Naive thymus-derived CD8-positive, alpha-beta T cell (primary cell): ENCODE measurements at places on chromosomes 2 and 18. TPM values are rescaled to one million over a fixed set of nuclear protein-coding genes. Genes with fewer than 3 reads are reported as not detected.
A peak's percentile ranks its signal among the peaks of the same experiment; 100 is the strongest.

IHH gene
- not detected for total RNA-seq

ITPRID2 gene
- total RNA-seq: 58.4 TPM

- no peak for DNase-seq
Observed at GRCh38 chr2:97068074-97068473, 26.6 kb downstream of the FAHD2B start.

DNA sequence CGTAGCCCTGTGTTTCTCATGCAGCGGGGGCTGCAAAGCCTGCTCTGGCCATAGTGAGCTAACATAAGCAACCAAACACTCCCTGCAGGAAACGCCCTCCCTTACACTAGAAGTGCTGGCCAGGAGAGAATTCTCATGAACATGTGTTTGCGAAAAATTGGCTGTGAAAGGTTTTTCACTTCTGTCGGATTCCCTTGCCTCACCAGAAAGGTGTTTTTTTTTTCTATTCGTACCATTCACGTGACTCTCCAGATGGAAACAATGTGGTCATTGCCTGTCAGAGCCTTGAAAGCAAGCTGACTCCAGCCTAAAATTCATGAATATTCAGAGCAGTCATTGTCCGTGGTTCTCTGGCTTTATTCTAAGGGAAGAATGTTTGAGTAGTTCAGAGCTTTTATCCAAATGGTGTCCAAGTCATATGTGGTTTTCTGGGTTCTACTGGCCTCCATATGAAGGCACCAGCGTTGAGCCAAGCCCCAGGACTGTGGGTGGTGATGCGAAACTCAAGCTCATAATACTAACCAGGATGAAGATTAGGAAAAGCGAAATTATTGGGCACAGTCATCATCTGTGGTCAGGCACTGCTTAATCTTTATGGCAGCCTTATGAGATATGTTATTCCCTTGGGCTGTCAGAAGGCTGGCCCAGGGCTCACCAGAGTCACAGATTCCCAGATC lies 236.4 kb downstream of the ALPK2 start:
- no peak for DNase-seq

DNA sequence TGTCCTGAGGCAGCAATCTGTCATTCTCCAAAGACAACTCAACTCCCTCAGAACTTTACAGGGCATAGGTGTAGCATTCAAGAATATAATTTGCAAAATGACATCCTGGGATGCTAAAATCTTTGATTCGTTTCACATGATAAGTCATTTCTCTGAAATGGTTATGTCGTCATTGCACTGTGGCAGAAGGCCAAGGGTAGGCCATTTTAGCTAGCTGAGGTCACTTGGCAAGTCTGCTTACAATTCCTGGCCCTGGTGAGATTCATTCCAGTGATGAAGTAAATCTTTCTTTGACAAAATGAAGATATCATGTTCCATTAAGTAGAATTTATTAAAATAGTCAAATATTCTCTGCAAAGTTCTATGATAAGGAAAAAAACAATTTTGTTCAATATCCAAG lies 1410.3 kb upstream of the LRRTM1 start:
- no peak for DNase-seq

- DNase-seq: no peak
Observed at GRCh38 chr2:68562934-68563333, 80.4 kb upstream of the PROKR1 start.

GRCh38 chr2:84495539-84496146 lies 20.7 kb upstream of the DNAH6 start:
- DNase-seq: peak; percentile 62

EVX2 gene
- not detected for total RNA-seq

GRCh38 chr18:34224423-34225217 lies at the start of gene NOL4:
NOL4 (minus strand) TSS chr18:34224913; CDS start chr18:34223253, 1,660 bp downstream.
- no peak for DNase-seq

DNAH7 gene
- not detected for total RNA-seq

DNA sequence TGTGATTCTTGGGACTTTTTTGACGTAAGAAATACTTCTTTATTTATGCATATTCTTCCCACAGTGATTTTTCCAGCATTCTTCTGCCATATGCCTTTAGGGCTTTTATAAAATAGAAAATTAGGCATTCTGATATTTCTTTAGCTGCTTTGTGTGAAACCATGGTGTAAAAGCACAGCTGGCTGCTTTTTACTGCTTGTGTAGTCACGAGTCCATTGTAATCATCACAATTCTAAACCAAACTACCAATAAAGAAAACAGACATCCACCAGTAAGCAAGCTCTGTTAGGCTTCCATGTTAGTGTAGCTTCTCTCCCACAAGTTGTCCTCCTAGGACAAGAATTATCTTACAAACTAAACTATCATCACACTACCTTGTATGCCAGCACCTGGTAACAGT lies 62.6 kb downstream of the EIF5B start:
- no peak for DNase-seq

GRCh38 chr2:239640676-239641578 lies 240.1 kb upstream of the HDAC4 start:
- no peak for DNase-seq

CCDC68 gene
- total RNA-seq: not detected

DNA sequence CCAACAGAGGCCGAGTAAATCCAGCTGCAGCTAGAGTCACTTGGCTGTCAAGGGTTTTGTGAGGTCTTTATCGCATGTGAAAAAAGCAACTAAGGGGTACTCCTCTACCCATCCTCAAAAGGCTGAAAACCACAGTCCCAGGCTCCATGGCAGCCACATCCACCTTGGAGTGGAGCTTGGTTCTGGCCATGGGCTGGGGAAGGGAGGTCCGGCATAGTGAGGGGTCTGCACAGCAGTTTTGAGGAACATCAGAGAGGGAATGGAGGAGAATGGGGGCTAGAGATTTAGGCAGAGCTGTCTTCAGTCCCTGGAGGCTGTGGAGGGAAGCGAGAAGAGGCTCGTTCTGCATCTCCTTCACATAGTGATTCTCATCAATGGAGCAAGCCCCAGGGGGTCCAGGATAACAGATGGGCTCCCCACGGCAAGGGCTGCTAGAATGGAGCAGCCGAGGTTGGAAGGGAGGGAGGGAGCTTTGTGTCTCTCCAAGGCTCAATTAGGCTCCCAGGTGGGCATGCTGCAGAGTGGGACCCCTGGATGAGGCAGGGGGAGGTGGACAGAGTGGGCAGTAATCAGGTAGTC lies 21.0 kb downstream of the MROH2A start:
- no peak for DNase-seq

- DNase-seq: no peak
Observed at GRCh38 chr2:49004036-49004626, 150.2 kb downstream of the FSHR start.

- no peak for DNase-seq
Observed at GRCh38 chr2:232588680-232589585, 38.4 kb downstream of the EIF4E2 start.

- DNase-seq: no peak
Observed at GRCh38 chr2:238835726-238836301, 12.1 kb upstream of the TWIST2 start.

GRCh38 chr18:7545734-7546133 lies 21.4 kb upstream of the PTPRM start:
- DNase-seq: no peak

RIT2 gene
- not detected for total RNA-seq

OSR1 gene
- not detected for total RNA-seq

GRCh38 chr2:216571909-216572513 lies 61.2 kb upstream of the IGFBP2 start:
- DNase-seq: no peak

DNA sequence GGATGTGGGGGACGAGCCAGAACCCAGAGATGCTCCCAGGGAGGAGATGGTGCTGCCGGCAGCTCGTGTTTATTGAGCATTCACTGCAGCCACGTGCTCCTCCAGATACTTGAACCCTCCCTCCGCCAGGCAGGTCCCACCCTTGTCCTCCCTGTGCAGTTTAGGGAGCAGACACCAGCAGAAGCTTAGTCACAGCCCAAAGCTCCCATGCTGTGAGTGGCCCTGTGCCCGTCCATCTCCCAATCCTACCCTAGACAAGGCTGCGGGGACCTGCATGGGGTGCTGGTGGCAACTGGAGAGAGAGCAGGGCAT lies 176.5 kb upstream of the COPS8 start:
- DNase-seq: no peak

DNA sequence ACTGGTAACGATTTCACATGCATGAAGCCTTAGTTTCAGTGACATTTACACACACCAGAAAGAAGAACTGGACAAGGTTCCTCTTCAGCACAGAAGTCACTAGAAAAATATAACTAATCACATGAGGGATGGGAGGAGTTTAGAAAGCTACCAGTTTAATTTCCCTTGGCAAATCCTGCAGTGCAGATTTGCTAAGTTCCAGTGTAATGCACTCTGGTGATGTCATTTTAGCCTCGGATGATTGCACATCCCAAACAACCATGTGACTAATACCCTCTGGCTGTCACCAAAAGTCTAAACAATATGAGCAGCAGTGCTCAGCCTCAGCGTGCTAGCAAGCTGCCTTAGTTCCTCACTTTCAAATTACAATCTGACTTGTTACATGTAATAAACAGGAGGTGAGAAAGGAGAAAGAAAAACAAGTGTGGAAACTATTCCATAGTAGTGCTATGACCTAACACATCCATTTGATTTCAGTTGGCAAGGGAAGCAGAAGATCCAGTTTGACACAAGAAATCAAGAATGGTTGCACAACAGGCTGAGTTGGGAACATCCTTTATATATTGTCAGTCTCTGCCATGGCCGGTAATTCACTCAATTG lies 35.3 kb upstream of the PPP1CB start:
- DNase-seq: no peak

DNA sequence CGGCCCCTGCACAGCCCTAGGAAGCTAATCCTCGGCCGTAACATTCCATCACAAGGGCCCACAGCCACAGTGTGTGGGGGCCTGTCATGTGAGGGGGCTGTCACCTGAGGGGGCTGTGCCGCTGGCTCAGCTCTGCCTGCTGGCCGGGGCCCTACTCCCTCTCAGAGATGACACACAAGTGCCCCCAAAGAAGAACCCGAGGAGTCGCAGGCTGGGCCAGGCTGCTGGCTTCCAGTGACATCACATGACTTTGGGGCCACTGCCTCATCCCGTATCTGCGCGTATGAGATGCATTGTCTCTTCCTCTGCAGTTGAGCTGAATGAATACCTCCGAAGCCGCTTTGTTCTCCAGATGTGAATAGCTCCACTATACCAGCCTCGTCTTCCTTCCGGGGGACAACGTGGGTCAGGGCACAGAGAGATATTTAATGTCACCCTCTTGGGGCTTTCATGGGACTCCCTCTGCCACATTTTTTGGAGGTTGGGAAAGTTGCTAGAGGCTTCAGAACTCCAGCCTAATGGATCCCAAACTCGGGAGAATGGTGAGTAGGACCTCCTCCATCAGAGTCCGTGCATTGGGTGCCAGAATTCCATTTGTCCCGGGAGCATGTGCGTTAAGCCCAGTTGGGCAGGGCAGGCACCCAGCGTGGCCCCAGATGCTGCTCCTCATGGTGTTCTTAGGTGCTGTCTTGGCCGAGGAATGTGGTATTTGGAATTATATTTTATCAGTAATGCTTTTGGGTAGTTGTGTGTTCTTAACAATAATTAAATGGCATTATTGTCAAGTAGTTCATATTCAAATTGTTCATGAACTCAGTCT lies at the start of gene CNDP1:
Gene CNDP1, plus strand, starts transcription at position 351 of the 820 bp plus-strand sequence. Its CDS starts 168 bp downstream, at position 519.
- DNase-seq: no peak

GRCh38 chr2:159891917-159892730 lies 94.1 kb upstream of the CD302 start:
- DNase-seq: no peak

- no peak for DNase-seq
Observed at GRCh38 chr18:41372046-41372665, 582.9 kb upstream of the PIK3C3 start.

- DNase-seq: no peak
Observed at GRCh38 chr2:130823171-130823885, 13.4 kb upstream of the ARHGEF4 start.

DNA sequence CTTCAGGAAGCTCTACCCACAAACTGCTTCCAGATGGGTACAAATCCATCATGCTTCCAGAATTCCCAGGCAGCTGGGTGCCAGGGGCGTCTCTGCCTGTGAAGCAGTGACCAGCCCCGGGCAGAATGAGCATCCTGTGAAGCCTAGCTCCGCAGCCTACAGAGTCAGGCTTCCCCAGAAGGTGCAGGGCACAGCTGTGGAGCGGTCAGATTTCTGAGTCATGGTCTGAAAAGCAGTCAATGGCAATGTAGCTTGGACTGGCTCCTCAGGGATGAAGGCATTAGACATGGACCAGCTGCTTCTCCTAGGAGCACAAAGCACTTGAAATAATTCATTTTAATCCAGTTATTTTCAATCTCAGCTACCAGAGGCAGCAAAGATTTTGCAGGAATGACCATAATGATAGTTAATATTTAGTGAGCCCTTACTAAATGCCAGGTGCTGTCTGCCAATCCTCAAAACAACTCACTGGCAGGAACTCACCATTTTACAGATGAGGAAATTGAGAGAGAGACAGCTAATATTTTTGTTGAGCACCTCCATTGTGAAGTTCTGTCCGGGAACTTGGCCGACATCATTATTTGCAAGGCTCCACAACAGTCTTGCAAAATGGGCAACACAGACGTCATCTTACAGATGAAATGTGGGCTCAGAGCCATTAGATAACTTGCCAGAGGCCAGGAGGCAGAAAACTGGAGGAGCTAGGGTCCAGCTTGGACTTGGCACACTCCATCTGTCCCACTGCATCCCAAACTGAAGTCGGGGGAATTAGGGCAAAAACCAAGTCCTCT lies 31.7 kb downstream of the ACMSD start:
- DNase-seq: no peak

- DNase-seq: no peak
Observed at GRCh38 chr2:58553937-58554336, 312.8 kb upstream of the FANCL start.

DNA sequence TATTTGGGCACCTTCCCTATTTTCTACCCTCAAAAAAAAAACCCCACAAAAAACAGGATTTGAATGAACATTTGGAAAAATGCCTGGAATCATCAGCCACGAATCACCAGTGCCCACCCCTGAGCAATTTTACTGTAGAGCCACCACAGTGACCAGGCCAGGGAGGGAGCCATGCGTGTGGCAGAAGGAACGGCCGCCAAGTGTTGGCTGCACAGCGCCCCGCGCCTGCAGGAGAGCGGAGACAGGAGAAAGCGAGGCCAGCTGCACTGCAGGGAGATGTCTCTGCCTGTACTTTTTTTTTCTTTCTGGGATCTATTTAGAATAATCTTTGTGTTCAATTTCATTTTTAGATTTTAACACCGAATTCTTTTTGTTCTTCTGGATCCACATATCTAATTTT lies 269.3 kb upstream of the RAB12 start:
- DNase-seq: no peak

DNA sequence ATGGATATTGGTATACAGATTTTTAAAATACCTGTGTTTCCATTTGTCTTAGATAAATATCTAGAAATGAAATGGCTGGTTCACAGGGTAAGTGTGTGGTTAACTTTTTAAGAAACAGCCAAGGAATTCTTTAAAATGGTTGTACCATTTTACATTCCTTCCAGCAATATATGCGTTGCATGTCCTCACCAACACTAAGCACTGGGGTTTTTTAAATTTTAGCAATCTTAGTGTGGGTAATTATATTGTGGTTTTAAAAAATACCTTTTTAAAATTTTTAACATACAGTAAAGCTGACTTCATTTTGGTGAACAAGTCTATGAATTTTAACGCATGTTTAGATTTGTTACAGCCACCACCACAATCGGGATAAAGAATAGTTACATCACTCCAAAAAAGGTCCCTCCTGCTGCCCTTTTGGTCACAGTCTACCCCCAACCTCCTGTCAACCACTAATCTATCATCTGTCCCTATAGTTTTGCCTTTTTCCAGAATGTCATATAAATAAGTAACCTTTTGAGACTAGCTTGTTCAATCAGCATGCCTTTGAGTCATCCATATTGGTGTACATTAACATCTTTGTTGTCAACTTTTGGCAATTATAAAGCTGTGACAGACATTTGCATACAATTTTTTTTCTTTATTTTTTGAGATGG lies 128.1 kb upstream of the MSTN start:
- DNase-seq: no peak

PID1 gene
- total RNA-seq: not detected
